Fibroblast of skin of back (primary cell): ENCODE measurements at places on chromosomes 6 and 20.

DNA sequence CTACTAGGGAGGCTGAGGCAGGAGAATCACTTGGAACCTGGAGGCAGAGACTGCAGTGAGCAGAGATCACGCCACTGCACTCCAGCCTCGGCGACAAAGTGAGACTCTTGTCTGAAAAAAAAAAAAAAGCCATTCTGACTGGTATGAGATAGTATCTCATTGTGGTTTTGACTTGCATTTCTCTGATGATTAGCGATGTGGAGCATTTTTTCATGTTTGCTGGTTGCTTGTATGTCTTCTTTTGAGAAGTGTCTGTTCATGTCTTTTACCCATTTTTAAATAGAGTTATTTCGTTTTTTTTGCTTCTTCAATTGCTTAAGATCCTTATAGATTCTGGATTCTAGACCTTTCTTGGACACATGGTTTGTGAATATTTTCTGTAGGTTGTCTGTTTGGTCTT, 103.5 kb upstream of the SIM1 start:
- DNase-seq: peak; percentile 13

DNA sequence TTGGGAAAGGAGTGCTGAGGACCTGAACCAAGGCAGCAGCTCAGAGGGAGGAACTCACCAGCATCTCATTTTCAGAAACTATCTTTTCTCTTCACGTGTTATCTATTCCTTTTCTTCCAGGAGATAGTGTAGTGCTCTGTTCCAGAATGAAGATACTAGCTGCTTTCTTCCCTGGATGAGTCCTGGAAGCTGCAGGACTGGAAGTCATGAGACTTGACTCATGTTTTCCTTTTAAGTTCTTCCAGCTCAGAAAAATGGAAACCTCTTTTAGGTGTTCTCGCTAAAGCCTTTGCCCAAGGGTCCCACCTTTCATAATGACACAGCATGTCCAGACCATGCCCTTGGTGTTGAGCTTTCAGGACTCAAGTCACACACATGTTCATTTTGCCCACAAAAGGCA, 106.7 kb downstream of the UNC5CL start:
- DNase-seq: peak; percentile 49

DNA sequence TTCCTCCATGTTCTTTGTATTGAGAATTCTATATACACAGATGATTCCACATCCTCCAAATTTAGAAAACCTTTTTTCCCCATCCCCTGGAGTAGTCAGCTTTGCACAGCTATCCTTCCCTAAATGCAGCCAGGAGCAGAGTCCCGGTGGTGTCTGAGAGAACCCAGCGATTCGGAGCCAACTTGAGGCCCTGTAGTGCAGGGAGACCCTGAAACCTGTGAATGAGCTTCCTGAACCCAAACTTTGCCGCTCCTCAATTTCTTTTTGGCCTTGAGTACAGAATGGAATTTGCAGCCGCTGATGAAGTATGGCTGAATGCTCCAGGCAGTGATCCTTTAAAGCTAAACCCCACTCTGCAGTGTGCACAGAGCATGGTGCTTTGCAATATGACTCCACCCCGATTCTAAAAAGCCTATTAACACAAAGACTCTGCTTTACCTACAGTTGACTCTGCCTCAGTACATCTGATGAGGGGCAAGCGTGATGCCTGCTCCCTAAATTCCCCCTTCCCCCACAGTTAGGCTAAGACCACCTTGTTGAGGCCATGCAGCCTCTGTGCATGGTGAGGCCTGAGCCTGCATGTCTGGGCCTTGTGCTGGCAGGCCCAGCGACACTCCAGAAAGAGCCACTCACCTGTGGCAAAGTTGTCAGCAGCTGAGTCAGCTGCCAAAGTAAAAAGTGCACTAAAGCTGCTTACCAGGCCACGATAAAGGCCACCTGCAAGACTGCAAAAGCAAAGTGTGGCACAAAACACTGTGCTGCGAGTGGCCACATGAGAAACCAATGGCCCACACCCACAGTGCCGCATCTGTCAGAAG, 82.1 kb downstream of the PLEKHG1 start:
- DNase-seq: no peak

- no peak for DNase-seq
Observed at GRCh38 chr6:36364669-36365479, 22.6 kb downstream of the ETV7 start.

GRCh38 chr20:37366743-37367142, 20.8 kb downstream of the SRC start:
- no peak for DNase-seq

- no peak for DNase-seq
Observed at GRCh38 chr20:23636908-23637281, 860 bp downstream of the CST3 start.

GRCh38 chr6:48817333-48818051, 645.6 kb downstream of the MMUT start:
- peak; percentile 57 for DNase-seq

GRCh38 chr6:24933868-24934401, 1.8 kb downstream of the RIPOR2 start:
- no peak for DNase-seq

GRCh38 chr6:25275436-25275835, 3.7 kb upstream of the CARMIL1 start:
- no peak for DNase-seq

GRCh38 chr6:100185615-100186014, 191.6 kb upstream of the MCHR2 start:
- DNase-seq: no peak

DNA sequence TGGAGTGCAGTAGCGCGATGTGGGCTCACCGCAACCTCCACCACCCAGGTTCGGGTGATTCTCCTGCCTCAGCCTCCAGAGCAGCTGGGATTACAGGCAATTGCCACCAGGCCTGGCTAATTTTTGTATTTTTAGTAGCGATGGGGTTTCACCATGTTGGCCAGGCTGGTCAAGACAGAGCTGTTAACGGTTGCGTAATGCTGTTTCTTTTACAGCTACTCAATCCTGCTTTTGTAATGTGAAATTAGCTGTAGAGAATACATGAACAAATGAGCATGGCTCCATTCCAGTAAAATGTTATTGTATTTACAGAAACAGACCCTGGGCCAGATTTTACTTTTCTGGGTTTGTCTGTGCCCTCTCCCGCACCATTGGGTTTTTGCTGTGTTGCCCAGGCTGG, 1.9 kb downstream of the PNLDC1 start:
- DNase-seq: no peak

- peak; percentile 69 for DNase-seq
Observed at GRCh38 chr6:105204331-105204730, 24.5 kb upstream of the POPDC3 start.

- peak; percentile 64 for DNase-seq
Observed at GRCh38 chr6:54291146-54291545, 17.1 kb upstream of the TINAG start.

GRCh38 chr6:36809941-36810803, 29.1 kb downstream of the CPNE5 start:
- DNase-seq: no peak

- peak; percentile 34 for DNase-seq
Observed at GRCh38 chr6:143236151-143236798, 175.6 kb downstream of the AIG1 start.

GRCh38 chr6:90326404-90327057, 29.9 kb upstream of the BACH2 start:
- no peak for DNase-seq

DNA sequence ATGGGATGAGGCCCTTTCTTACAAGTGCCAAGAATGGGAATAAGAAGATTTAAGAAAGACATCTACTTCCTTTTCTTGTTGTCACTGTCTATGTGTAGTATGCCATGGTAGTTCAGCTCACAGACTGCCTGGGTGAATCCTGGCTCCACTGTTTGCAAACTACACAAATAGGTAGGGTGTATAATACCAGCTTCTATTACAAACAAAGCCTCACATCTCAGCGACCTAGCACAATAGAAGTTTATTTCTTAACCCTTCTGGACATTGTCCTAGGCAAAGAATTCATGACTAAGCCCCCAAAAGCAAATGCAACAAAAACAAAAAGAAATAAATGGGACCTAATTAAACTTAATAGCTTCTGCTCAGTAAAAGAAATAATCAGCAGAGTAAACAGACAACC, 74.5 kb downstream of the LINC00237 start:
- DNase-seq: no peak

- no peak for DNase-seq
Observed at GRCh38 chr6:52846002-52846401, 5.4 kb upstream of the GSTA5 start.

GRCh38 chr20:1588533-1589460, 31.0 kb downstream of the SIRPB1 start:
- no peak for DNase-seq

GRCh38 chr6:98574984-98575383, 259.4 kb upstream of the POU3F2 start:
- DNase-seq: peak; percentile 25

- DNase-seq: peak; percentile 35
Observed at GRCh38 chr6:21953831-21954801, 342.7 kb downstream of the PRL start.

GRCh38 chr6:16760516-16761470, at the start of gene ATXN1:
TSS of gene ATXN1 (minus strand) at chr6:16761460.
- DNase-seq: no peak

DNA sequence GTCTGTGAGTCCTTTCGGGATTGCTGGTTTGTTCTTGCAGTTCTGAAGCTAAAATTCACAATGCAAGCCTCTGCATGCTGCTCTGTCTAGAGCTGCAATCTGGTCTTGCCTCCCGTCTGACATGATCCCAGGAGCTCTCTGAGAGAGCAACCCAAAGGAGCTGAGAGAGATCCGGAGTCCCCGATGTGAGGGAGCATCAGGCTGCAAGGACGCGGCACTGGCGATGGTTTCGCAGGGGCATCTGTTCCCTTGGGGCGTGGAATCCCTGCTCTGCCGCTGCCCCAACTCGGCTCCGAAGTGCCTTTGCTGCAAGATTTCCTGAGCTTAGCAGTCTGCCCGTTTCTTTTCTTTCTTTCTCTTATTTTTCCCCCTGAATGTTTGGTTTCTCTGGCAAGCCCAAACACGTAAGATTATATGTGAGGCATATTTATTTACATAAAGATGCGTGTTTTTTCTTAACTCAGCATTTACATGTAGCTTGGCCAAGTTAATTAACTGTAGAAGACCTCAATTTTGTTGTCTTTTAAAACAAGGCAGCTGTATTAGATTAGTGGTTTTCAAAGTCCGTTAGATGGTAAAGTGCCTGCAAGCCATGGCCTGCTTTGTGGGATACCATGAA, 873.0 kb downstream of the KIF16B start:
- no peak for DNase-seq

- no peak for DNase-seq
Observed at GRCh38 chr6:131688286-131688685, 12.9 kb downstream of the OR2A4 start.

GRCh38 chr6:66897576-66897975, 1190.5 kb upstream of the EYS start:
- DNase-seq: peak; percentile 22

- peak; percentile 60 for DNase-seq
Observed at GRCh38 chr6:45555981-45556771, 178.4 kb upstream of the SUPT3H start.

DNA sequence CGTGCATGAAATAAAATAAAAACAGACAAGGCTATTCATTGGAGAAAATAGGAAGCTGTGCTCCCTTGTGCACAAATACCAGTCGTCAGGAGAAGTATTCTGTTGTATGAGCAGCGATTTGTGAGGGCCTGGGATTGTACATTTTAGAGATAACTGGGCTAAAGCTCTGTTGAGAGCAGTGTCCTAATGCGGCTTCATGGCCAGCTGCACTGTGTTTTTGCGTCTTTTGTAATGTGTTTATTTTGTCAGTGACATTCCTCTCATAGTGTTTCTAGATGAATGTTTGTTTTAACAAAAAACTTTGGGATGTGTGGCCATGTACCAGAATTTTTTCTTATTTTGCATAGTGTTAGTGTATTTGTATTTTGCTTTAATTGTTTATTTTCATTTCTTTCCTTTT, 14.8 kb downstream of the ERMARD start:
- no peak for DNase-seq

DNA sequence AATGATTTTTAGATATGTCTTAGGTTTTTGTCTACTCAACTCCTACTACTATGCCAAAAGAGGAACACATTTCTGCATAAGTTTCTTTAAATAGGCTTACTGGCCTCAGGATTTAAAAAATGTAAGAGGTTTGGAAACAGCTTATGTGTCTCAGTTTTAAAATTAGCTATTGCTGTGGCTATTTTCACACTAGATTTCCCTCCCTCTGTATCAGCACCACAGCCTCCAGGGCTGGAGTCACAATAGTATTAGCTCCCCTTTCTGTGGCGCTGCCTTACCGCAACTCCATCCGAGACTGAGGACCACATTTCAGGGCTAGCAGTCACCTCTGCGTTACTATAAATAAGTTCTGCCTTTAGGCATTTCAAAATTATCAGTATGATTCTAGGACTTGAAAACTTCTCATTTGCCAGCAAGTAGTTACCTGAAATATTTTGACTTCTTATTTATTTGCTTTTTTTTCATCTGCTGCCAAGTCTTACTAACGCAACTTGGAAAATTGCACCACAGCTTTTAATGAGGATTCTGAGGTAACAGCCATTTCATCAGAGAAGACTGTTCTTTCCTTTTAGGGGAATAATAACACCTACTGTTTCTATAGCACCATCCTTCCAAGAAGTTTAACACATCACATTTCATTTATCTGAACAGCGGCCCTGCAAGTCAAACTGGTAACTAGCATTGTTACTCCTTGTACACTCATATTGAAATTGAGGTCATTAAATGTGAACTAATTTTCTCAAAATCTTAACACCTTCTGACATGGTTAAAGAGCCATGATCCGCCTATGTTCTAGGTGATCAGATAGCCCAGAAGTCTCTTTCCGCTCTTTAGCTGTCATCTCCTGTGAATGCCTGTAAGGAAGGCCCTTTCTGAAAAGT, 105.9 kb downstream of the GJA10 start:
- no peak for DNase-seq

DNA sequence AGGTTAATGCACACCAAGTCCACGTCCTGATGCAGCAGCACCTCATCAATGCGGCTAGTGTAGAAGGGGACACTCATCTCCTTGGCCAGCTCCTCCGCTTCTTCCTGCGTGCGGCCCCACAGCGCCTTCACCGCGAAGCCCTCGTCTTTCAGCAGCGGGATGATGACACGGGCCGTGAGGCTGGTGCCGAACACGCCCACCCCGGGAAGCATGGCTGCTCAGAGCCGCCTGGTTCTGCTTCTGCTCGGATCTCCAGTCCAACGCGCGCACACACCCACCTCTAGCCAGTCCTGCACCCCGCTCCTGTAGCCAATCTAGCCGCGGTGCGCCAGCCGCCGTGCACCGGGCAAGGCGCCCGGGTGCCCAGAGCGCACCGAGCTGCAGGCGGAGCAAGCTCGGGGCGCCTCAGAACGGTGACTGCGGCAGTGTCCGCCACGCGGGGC, 700 bp downstream of the GFOD1 start:
- peak; percentile 64 for DNase-seq

DNA sequence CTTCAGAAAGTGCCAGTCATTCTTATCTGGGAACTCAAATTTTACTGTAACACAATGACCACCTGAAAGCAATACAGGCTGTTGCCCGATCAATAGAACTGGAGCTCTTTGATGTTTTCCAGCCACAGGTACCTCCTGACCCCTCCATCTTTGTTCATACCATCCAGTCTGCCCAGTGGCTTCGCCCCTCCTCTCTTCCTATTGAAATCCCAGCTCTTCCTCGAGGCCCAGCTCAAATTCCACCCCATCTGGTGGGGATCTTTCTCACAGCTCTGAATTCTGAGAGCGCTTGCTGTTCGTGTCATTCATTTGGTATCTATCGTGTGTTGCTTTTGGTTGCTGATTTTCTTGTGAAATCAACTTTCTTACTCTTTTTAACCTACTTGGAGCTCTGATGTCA, 87.9 kb upstream of the CNKSR3 start:
- DNase-seq: no peak

- no peak for DNase-seq
Observed at GRCh38 chr6:158572653-158573541, 13.0 kb downstream of the TMEM181 start.

- DNase-seq: no peak
Observed at GRCh38 chr6:160203076-160203475, 55.5 kb downstream of the SLC22A2 start.

GRCh38 chr6:64812138-64812537, 894.9 kb downstream of the EYS start:
- DNase-seq: no peak
